Stimulated activated CD8-positive, alpha-beta memory T cell treated with anti-CD3 and anti-CD28 coated beads, Interleukin-7, amount 100 ng/mL, for 1 hour (primary cell): ENCODE measurements at places on chromosomes 6 and 20.

- no peak for DNase-seq
These were observed 173.8 kb downstream of the GMPR start for GRCh38 chr6:16412171-16412570.

DNA sequence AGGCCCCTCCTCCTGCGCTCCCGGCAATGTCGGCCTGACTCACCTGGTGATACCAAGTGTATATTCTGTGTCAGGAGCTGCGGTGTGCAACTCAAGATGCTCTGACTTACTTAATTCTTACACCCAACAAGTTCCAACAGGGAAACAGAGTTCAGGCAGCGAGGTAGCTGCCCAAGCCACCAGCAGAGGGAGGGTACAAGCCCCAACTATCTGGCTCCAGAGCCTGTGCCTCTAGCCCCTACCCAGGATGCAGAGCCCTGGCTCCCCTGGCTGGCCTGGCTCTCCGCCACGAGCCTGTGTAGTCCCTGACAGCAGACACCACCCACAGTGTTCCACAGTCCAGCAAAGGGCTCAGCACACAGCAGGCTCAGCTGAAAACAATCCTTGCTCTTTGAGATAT, 34.9 kb downstream of the C20orf203 start:
- DNase-seq: no peak

DNA sequence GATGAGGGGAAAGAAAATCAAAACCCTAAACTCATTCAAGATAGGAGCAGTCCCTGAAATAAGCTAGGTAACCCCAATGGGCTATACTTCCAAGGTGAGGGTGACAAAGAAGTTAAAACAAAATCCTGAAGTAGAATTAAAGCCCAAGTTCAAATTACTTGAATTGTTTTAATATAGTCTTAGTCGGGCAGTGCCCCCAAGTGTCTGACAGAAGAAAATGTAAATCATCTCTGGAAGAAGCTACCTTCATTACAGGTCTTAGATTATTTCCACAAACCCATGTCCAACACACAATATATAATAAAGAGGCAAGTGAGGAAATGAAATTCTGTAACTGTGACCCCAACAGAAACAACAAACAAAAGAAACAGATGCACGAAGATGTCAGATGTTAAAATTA, 36.8 kb upstream of the L3MBTL3 start:
- no peak for DNase-seq

DNA sequence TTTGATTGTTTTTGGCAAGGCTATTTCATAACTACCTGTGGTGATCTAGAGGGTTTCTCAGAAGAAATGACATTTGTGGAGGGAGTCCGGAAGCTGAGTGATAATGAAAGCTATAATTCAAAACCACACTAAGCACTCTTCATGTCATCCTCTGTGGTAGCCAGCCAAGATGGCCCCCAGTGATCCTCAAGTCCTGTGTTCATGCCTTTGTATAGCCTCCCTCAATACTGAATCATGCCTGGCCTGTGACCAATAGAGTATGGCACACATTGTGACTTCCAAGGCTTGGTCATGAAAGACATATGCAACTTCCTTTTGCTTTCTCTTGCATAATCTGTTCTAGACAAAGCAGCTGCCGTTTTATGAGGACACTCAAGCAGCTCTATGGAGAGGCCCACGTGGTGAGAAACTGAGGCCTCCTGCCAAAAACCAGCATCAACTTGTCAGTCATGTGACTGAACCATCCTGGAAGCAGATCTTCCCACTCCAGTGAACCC, 12.8 kb upstream of the DNAAF9 start:
- no peak for DNase-seq

DNA sequence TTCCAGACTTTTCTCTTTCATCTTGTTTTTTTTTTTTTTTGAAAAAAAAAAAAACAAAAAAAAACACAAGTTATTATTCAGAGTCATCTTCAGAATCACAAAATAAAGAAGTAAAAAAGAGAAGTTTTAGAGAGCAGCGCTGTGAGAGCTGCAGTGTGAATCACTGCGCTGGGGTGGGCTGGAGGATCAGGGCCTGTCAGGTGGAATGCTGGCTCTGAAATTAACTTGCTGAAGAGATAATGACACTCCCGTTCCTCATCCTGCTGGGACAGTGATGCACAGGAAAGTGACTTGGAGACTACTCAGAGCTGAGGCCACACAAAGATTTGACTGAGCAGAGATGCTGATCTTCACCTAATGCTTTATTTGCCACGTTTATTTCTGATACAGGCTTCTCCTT, 42.7 kb upstream of the CLDN20 start:
- no peak for DNase-seq
